ENCODE measurements at places on chromosomes 7 and 10.

DNA sequence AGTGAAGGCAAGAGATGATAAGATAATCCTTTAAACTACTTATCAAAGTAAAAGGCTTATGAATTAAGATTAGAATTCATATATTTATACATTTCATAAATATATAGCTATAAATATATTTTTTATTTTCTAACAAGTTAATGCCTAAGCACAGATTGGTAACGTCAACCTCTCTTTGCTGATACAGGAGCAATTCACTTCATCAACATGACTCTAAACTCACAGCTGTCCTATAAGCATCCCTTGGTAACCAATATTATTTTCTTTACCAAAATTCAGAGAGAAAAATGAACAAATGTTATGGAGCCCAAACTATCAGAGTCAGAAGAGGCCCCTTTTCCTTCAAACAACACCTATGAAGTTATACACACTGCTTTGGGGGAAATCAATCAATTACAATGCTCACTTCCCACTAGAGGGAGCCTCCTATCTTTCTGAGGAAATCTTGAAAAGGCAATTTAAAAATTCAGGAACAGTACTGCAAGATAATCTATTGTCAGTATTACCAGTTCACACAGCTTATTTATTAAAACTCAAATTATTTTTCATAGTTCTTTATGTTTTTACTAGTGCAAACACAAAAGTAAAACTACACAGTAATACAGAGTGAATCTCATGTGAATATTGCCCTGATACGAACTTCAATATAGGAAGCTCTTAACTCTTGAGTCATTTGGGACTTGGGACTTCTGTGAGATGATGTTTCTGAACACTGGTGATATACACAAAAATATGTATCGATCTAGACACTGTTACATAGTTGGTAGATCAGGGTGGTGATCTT, 51.0 kb upstream of the NOBOX start:
- no peak for DNase-seq

- no peak for DNase-seq
Measured at GRCh38 chr7:15625466-15625865, 61.0 kb downstream of the MEOX2 start.

- DNase-seq, result no peak
Measured at GRCh38 chr7:5423306-5423975, at the start of gene TNRC18. Gene TNRC18 (minus strand): TSS chr7:5423834. CDS start chr7:5421246, 2,588 bp downstream.

DNA sequence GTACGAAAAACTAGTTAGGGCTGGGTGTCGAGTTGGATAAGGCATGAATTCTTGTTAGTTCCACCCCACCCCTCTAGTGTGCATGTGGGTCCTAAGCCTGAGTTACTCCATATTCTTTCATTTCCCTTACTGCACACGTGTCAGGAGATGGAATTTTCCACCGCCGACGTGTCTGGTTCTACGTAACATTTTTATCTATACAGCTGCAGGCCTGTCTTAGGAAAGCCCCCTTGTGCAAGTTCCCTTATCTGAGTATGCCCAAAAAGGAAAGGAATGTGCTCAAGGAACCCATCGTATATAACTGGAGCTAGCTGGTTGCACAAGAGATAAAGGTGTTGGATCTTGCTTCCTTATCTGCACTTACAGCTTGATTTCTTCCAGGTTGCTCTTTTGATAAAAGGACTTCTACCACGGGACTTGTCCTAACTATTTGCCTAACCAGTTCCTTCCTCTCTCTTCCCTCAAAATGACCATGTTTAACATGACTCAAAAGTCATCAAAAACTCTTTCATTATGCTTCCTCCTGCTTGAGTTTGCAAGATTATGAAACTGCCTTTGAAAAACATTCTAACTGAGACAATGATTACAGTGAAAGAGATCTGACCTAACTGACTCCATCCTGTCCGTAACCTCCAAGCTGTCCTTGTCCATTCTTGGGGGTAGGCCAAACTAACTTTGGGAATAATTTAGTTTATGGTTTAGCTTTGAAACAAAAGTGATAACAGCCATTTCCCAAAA, 181.4 kb downstream of the AKR1D1 start:
- no peak for DNase-seq

DNA sequence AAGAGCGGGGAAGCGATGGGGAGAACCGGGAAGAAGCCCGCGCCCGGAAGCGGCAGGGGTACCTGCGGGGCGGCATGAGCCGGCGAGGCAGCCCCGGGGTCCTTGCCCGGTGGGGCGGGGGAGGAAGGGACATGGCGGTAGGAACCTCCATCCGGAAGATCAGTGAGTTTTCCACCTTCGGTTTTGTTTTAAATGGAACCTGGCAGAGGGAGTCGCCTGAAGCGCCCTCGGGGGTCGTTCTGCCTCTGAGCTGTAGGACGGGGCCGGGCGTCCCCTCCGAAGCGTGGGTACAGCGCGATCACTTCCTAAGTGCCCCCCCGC, 471 bp downstream of the PFKP start:
- DNase-seq, result no peak

DNA sequence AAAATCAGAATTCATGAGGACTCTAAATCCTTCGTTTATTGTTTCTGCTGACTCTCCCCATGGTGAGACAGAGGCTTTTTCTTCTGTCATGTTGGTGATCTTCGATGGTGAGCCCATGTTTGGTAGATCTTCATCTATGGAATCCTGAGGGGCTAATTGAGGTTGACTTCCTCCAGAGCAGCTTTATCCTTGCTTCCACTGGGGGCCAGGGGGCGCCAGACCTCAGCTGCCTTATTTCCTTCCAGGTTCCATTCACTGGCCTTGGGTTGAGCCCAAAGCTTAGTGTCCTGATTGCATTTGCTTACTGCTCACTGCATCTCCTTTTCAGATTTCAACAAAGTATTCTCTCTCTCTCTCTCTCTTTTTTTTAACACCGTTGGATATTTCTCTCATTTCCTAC, 80.7 kb downstream of the GCC1 start:
- DNase-seq, result no peak

GRCh38 chr10:36946598-36946997, 178.8 kb upstream of the ANKRD30A start:
- no peak for DNase-seq
